ENCODE measurements at places on chromosomes 7 and 10. TPM values are rescaled to one million over a fixed set of nuclear protein-coding genes. Genes with fewer than 3 reads are reported as not detected.

GRCh38 chr7:151679071-151679708 lies 159.5 kb upstream of the RHEB start:
- no peak for DNase-seq

GRCh38 chr7:121420976-121421375 lies 24.9 kb upstream of the FAM3C start:
- no peak for DNase-seq

- DNase-seq = peak; percentile 70
Observed at GRCh38 chr7:24052572-24053260, 231.3 kb upstream of the NPY start.

- no peak for DNase-seq
Observed at GRCh38 chr7:132777414-132777813, 201.1 kb upstream of the PLXNA4 start.

The OR2A42 gene
- total RNA-seq = not detected
